ENCODE measurements at places on chromosomes 2 and 18.

GRCh38 chr2:172102391-172103359 is at the start of gene DLX2:
TSS of gene DLX2 (minus strand) at chr2:172102900. CDS start at chr2:172102538, 362 bp downstream.
- no peak within 1 kb of the TSS for H3K27ac ChIP-seq
- DNase-seq = peak; percentile 50
- H3K4me3 ChIP-seq = peak within 1 kb of the TSS; percentile 57
- peaks cover 29% of the 10 kb centered on the region for H3K27me3 ChIP-seq
- peaks cover 9% of the 10 kb centered on the region for H3K4me1 ChIP-seq
- no peaks in the 10 kb centered on the region for H3K36me3 ChIP-seq

DNA sequence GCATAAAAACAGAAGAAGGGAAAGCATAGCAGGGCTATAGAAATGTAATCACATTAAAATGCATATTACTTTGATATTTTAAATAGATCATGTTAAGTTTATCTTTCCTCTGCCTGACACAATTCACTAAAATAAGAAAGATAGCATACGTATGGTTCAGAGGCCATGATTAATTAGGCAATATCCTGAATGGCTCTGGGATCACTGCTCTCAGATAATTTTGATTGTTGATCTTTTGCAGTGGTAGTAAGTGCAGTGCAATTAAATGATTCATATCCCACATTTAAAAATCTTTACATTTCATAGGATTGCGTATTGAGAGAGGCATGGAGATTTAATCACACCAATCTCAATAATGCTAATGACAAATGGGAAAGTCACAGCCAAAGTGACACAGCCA is 1040.7 kb downstream of the SOCS6 start:
- no peak for DNase-seq
- H3K4me3 ChIP-seq = no peak overlapping the region

- H3K27me3 ChIP-seq = no peaks in the 10 kb centered on the region
- H3K27ac ChIP-seq = no peak overlapping the region
- no peaks in the 10 kb centered on the region for H3K4me1 ChIP-seq
- no peaks in the 10 kb centered on the region for H3K36me3 ChIP-seq
These were observed 11.7 kb upstream of the ACYP2 start for GRCh38 chr2:54103454-54104314.

DNA sequence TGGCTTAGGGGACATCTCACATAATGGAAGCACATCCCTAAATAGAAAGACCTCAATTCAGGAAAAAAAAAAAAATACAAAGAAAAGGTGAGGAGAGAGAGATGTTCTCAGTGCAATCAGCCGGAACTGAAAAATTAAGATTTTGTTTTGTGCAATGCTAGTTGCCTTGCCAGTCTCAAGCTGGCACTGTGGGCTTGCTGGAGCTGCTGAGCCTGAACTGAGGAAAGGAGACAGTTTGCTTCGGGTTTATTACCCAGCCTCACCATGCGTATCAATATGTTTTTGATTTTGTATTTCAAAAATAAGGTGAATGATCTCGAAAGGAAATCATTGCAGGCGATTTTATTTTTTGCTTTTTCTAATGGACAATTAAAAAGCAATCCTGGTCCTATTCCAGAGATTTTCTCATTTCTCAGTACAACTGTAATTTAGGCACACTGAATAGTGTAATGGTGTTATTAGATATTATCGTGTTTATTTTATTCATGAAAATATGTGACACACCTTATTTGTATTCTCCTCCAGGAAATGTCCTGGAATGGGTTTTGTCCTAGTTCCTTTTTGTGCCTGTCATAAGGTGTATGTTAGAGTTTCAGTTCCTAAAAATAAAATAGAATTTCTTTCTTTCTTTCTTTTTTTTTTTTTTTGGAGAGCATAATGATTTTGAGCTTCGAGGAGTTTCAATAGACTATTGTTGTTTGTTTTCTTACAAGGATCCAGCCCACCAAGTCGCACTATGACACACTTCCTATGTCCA is 72.8 kb upstream of the ZEB2 start:
- no peak overlapping the region for H3K4me3 ChIP-seq
- H3K27me3 ChIP-seq = no peaks in the 10 kb centered on the region
- DNase-seq = no peak
- no peaks in the 10 kb centered on the region for H3K4me1 ChIP-seq
- H3K27ac ChIP-seq = no peak overlapping the region
- no peaks in the 10 kb centered on the region for H3K36me3 ChIP-seq

GRCh38 chr2:100793982-100794381 is 26.0 kb upstream of the NPAS2 start:
- no peaks in the 10 kb centered on the region for H3K27me3 ChIP-seq
- H3K36me3 ChIP-seq = no peaks in the 10 kb centered on the region
- no peak for DNase-seq
- H3K27ac ChIP-seq = no peak overlapping the region

DNA sequence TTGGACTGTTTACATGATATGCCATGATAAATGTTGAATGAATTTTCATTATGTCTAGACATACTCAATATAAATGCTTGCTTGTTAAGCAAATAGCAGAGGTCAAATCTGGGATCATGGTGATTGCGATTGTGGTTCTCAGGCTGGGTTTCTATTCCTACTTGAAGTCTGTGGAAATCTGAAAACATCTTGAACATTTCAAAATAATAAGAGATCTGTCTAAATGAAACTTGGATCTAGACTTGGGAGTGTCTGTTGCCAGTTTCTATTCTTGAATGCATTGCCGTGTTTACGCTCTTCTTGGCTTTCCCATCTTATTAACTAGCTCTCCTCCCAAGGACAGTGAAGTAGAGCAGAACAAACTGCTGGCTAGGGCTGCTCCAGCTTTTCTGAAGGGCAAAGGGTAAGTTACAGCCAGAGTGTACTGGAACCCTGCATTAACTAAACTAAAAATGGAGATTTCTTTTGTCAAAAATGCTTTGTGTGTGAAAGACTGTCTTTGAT is 127.7 kb downstream of the DTNA start:
- no peak for DNase-seq
- no peaks in the 10 kb centered on the region for H3K4me1 ChIP-seq
- H3K27ac ChIP-seq = peak overlapping the region; percentile 74
- H3K36me3 ChIP-seq = no peaks in the 10 kb centered on the region
- no peak overlapping the region for H3K4me3 ChIP-seq

GRCh38 chr2:215269397-215270117 is 42.3 kb upstream of the ATIC start:
- H3K36me3 ChIP-seq = no peaks in the 10 kb centered on the region
- H3K27ac ChIP-seq = no peak overlapping the region
- H3K4me3 ChIP-seq = no peak overlapping the region
- H3K4me1 ChIP-seq = no peaks in the 10 kb centered on the region
- H3K27me3 ChIP-seq = no peaks in the 10 kb centered on the region
- DNase-seq = no peak
